ENCODE measurements at places on chromosomes 7 and 10. TPM values are rescaled to one million over a fixed set of nuclear protein-coding genes. Genes with fewer than 3 reads are reported as not detected.

SOSTDC1 gene
- total RNA-seq: not detected

HBP1 gene
- total RNA-seq: 76.9 TPM

CDNF gene
- total RNA-seq: 2.6 TPM

FFAR4 gene
- not detected for total RNA-seq

CYP3A7 gene
- not detected for total RNA-seq

MNX1 gene
- total RNA-seq: not detected

CALHM2 gene
- 125 TPM for total RNA-seq

TMEM106B gene
- 66.0 TPM for total RNA-seq

ASAH2B gene
- 2.2 TPM for total RNA-seq

NUTM2A gene
- total RNA-seq: not detected

PAPOLB gene
- 0.24 TPM for total RNA-seq

GDF2 gene
- not detected for total RNA-seq

CLCN1 gene
- total RNA-seq: not detected

Data from cardiac ventricle fibroblast (primary cell).